Stimulated activated CD4-positive, alpha-beta T cell treated with anti-CD3 and anti-CD28 coated beads, TNF-alpha, amount 100 ng/mL, for 1 hour (primary cell): ENCODE measurements at places on chromosomes 1 and 21.

DNA sequence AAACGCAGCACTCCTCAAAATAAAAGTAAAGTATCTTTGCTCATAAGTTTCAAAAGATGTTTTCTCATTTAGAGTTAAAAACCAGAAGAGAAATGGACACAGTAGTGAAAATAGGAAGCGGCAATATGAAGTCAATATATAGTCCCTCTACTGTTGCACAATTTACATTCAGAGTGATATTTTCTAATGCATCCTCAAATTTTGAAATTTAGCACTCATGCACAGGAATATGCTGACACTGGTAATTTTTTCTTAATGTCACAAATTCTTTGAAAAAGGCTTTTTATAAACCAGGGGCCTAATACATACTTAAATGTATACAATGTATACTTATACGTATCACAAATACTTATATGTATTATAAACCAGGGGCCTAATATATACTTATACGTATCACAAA lies 19.5 kb downstream of the ST7L start:
- no peak for DNase-seq

DNA sequence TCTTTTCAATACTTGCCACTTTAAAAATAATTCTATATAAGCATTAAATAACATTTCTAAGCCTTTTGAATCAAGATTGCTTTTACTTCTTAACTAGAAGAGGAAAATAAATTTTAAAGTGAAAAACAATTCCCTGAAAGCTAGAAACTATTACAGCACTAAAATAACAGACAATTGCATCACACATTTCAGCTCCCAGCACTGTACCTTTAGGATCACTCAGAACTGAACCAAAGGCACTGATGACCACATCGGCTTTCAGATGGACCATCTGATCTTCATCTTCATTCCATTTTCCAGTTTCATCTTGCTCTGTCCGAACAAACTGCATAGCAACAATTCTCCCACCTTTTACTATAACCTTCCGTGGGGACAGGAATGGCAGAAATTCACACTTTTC lies 347.3 kb downstream of the DPYD start:
- DNase-seq = no peak

DNA sequence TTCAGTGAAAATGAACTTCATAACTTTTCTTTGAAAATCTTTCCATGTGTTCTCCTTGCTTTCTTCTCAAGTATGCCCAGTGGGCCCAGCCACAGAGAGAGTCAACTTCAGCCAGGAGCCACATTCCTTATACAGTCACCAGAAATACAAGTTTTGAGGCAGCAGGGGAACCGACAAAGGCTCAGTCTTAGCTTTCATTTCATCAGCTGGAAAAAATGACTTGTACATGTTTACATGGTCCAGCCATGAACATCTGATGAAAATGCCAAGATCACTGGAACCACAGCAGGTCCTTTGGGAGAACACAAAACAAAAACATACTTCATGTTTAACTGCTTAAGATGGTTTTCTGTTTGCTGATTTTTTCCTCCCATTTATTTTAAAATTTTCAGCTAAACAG lies 72.5 kb downstream of the SYDE2 start:
- no peak for DNase-seq

DNA sequence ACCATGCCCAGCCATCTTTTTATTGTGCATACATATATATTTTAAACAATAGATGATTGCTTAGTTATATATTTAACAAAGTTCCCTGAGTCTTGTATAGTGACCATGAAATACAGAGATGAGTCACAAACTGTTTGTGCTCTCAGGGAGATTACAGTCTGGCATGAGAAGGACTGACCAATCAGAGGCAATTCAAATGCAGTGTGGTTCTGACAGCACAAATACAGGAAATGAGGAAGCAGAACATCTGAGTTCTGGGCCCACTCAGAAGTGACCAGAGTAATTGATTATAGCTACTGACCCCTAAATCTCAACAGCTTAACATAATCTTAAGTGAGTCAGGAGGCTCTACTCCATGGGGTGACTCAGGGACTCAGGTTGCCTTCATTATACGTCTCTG lies 534.5 kb downstream of the OMA1 start:
- DNase-seq = no peak

GRCh38 chr1:159469921-159470533 lies 30.5 kb downstream of the OR10J1 start:
- DNase-seq = no peak

DNA sequence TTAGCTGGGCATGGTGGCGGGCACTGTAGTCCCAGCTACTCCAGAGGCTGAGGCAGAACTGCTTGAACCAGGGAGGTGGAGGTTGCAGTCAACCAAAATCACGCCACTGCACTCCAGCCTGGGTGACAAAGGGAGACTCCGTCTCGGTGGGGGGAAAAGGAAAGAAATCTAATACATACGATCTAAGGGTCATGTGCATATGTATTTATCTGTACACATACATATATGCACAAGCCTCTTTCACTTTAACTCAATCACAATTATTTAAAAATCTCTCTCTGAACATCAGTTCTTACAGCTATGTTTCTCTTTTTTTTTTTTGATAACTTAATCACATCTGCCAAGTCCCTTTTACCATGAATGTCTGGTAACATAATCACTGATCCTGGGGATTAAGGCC lies 34.7 kb downstream of the EVA1C start:
- DNase-seq = no peak

GRCh38 chr1:181675091-181675917 lies 192.0 kb downstream of the CACNA1E start:
- no peak for DNase-seq

GRCh38 chr1:241470361-241470760 lies 49.2 kb downstream of the FH start:
- DNase-seq = no peak

GRCh38 chr1:66938613-66939012 lies 13.8 kb downstream of the MIER1 start:
- no peak for DNase-seq

- no peak for DNase-seq
These were observed 160.5 kb downstream of the PDE4B start for GRCh38 chr1:65953170-65953569.

GRCh38 chr1:3842912-3843311 lies 14.1 kb downstream of the CEP104 start:
- no peak for DNase-seq
